ENCODE measurements at places on chromosomes 3 and 15.

GRCh38 chr3:194067949-194068362 lies 68.0 kb upstream of the HES1 start:
- DNase-seq: no peak

- DNase-seq: no peak
Observed at GRCh38 chr15:63948436-63948835, 97.8 kb downstream of the DAPK2 start.

DNA sequence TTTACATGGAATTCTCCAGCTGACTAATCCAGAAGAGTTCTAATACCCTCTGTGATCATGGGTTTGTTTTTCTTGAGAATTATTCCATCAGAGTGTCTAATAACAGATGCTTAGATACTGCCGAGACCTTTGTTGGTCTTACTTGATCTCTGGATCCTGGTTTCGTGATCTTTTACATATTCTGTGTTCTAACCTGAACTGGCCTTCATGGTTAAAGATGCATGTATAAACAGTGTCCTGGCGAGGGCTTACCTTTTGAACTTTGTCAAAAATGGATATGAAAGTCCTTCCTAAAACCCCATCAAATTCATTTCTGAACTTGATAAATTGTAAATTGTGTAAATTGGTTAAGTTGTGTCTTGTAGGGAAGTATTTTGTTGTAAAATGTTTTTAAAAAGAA lies 24.8 kb downstream of the UBE2Q2 start:
- DNase-seq: no peak

- DNase-seq: no peak
Observed at GRCh38 chr3:100891033-100891432, 102.2 kb downstream of the ABI3BP start.

- no peak for DNase-seq
Observed at GRCh38 chr3:23612296-23612891, 193.4 kb upstream of the UBE2E1 start.

- no peak for DNase-seq
Observed at GRCh38 chr3:144151983-144152382, 180.4 kb downstream of the DIPK2A start.

GRCh38 chr3:167110901-167111300 lies 269.2 kb downstream of the ZBBX start:
- no peak for DNase-seq

DNA sequence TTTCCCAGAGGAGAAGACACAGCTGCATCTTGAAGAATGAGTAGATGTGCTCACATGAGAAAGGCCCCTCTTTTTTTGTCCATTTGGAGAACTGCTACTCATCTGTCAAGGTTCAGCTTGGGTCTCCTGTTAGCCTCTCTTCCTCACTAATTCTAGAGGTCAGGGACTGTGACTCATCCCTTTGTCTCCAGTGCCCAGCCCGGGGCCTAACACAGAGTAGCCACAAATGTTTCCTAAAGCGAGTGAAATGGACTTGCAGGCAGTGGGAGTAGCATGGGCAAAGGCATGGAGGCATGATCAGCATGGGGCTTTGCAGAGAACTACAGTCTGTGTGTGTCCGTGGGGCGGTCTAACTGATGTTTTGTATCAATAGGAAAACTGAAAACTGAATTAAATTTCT lies 33.9 kb upstream of the MRPS22 start:
- DNase-seq: no peak

- no peak for DNase-seq
Observed at GRCh38 chr15:91917686-91918360, 64.3 kb downstream of the SLCO3A1 start.

DNA sequence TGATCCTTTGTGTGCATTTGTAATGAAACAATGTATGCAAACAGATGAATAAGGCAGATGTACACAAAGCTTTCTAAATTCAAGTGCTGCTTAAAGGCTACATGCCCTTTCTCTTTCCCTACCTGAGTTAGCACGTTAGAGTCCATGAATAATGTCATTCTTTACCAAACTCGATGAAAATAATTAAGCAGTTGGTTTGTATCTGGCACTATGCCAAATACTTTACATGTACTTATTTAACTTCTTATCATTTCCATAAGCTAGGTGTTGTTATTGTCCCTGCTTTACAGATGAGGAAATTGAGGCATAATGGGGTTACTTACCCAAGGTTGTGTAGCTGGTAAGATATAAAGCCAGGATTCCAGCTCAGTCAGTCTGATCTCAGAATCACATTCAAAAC lies 2.4 kb downstream of the GPR171 start:
- no peak for DNase-seq

GRCh38 chr15:22961762-22962161 lies 18.4 kb downstream of the CYFIP1 start:
- no peak for DNase-seq

DNA sequence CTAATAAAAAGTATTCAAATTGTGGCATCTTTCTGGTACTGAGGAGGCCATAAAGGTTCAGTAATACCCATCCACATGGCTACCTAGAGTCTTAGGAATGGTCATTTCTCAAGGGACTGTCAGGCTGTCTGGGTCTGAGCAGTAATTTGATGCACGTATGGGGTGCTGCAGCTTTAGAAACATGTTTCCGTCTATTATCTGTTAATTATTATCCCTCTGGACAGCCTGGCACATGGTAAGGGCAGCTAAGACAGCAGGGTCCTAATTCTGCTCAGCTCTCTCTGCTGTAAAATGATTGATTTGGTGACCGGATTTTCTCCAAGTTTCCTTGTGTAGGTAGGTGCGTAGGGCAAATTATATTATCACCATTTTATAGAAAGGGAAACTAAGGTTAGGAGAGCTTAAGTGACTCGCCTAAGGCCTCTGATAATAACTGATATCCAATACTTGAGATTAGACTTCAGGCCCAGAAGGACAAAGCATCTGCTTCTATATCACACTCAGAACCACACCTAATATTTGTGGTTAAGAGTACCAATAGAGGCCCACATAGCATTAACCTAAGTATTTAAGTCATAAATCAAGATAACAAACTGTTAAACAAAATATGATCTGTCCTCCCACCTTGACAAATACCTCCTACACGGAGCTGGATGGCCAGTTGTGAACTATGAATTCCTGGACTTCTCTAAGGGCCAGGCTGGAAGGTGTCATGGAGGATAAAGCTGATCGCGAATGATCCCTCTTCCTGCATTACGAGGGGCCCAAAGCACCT lies 2.9 kb upstream of the RAP2B start:
- DNase-seq: no peak

- no peak for DNase-seq
Observed at GRCh38 chr3:124383846-124384466, 346.3 kb upstream of the UMPS start.
